ENCODE measurements at places on chromosomes 1 and 21.

GRCh38 chr1:71994646-71995045, 287.7 kb downstream of the NEGR1 start:
- no peak for DNase-seq

DNA sequence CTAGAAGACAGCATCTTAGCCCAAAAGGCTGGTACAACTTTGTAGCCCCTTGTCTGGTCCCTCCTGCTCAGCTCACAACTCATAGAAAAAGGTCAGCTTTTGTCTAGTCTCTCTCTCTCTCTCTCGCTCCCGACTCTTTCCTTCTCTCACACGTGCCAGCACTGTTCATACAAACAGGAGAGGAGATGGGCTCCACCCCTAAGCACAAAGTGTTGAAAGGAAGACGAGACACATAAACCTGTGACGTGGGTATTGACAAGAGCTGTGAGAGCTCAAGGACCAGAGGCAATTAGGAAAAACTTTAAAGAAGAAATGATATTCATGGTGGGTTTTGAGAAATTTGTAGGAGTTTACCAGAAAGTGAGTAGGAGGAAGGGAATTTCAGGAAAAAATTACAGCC, 23.6 kb upstream of the KCNC4 start:
- no peak for DNase-seq

DNA sequence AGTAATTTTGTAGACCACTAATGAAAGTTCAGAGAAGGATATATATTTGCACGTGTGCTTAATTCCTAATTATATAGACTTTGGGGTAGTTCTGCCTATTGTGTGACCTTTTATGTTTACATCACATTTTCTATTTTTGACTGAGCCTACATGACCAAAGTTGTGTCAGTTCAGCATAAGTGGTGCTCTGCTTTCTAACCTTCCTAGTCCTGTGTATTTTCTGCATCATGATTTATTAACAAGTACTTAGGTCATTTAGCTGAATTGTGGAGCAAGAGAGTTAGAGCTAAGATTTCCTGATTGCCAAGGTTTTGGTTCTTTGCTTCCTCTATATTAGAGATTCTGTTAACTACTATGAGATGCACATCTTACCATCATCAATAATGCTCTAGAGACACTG, 176.0 kb downstream of the C1orf21 start:
- DNase-seq: no peak

DNA sequence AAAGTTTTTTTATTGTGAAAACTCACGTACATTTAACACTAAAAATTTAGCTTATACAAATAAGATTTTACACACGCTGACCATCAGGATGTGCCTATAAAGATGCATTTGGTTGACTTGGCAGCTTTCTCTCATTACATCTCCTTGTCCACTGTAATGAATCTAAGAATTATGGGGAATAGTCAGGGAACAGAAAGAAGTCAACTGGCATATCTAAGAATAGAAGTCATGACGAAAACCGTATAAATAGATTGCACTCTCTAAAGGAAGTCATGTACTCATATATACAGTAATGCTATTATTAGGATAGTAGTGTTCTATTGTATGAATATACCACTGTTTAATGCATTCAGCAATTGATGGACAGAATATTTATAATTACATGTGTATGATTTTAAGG, 575.8 kb upstream of the B3GALT2 start:
- no peak for DNase-seq

DNA sequence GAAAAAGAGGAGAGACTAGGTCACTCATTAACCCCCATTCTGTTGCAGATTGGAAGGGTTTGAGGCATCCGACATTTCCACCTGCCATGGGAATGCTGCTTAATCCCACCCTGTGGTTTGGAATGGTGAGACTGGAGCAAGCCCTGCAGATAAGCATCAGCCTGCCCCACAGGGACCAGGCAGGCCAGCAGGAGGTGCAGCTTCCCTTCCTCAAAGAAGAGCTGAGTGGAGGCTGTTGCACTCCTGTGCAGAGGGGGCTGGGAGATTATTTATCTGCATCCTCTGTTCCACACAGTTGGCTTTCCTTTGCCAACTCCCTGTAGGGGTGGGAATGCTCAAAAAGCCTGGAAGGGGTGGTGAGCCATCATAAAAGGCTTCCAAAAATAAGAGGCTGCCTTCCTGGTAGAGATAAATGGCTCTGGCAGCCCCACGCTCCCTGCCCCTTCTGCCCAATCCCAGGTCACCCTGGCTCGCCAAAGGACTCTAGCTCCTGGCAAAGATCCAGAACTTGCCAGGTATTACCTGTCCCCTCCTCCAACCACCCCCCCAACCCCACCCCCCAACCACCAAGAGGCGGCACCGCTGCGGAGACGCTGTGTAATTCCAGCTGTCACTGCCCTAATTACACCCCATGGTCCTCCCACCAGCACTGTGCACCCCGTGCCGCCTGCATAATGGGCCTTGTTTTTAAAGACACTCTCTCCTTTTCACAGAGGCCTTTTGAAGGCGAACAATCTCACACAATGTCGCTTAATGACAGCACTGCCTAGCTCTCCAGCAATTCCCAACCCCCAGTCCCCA, 83.0 kb upstream of the ZC3H12A start:
- DNase-seq: no peak

DNA sequence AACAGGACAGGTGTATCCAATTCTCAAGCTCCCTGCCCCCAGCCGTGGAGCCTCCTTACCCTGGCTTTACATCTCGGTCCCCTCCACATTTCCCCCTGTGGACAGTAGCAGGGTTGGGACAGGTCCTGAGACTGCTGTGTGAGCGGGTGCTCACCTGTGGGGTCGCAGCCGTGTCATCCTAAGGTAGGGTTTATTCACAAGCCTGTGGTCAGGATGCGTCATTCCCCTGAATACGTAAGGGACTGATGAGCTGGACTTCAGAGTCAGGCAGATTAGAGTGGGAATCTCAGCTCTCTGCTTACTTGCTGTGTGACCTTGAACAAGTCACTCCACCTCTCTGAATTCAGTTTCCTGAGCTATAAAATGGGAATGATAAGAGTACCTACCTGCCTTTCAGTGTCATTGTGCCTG, 17.7 kb downstream of the ZNF362 start:
- DNase-seq: no peak

DNA sequence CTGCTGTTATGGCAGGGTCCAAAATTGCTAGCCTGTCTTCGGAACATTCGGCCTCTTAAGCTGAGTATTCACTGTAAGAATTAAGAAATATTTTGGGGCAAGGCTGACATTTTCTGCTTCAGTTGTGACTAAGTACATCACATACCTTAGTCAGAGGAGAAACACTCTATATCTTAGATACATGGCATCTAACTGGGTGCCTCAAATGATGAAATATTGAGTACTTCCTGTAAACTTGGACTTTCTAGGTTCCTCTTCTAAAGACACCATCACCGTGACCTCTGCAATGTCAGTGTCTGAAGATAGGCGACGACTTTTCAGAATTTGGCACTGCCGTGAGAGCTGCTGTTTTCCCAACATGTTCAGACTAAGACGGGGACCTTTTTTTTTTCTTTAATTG, 65.6 kb downstream of the PCBP3 start:
- no peak for DNase-seq

GRCh38 chr1:15153184-15153841, at the start of gene TMEM51:
Gene TMEM51, plus strand, starts transcription at chr1:15153747. Its CDS starts 61,341 bp downstream, at chr1:15215088.
- DNase-seq: no peak

DNA sequence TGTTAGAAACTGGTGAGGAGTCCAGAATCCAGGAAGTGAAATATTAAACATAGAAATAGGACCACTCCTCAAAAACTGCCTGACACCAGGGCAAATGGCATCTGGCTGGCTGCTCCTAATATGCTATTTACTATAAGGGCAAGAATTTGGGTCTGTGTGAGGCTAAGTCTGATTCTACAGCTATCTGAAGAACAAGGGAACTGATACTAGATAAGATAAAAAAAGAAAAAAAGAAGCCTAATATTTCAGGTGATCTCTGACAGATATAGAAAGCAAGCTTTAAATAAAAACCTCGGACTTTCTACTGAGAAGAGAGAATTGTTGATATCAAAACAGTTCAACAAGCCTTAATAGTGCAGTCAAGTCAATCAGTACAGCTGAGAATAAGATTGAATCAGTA, 42.1 kb upstream of the VAV3 start:
- DNase-seq: no peak

GRCh38 chr1:199287206-199287605, 648.4 kb downstream of the PTPRC start:
- no peak for DNase-seq

GRCh38 chr1:12011998-12012397, 7.3 kb upstream of the MIIP start:
- DNase-seq: no peak

- no peak for DNase-seq
Observed at GRCh38 chr1:36735436-36735835, 252.7 kb upstream of the CSF3R start.

DNA sequence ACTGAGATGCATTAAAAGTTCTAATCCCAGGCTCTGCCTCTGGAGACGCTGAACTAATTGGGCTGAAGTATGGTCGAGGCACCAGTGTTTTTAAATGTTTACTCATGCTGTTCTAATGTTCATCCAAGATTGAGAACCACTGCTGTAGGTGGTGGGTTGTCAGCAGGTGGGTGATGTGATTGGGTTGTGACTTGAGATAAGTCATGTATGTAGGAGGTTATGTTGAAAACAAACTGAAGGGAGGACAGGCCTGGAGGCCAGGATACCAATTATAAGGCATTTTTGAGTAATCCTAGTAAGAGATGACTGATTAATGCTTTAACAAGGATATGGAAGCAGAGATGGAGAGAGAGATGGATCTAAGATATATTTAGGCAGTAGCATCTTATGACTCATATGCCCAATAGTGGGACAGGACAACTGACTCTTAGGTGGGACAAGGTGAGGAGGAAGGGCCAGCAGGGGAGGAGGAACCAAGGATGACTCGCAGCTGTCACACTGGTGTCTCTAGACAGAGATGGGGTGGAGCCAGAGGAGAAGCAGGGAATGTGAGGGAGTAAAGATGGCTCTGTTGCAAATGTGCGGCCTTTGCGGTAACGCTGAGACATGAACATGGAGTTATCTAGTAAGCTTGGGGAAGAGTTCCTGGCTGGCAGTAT, 29.3 kb downstream of the RAB4A start:
- no peak for DNase-seq

DNA sequence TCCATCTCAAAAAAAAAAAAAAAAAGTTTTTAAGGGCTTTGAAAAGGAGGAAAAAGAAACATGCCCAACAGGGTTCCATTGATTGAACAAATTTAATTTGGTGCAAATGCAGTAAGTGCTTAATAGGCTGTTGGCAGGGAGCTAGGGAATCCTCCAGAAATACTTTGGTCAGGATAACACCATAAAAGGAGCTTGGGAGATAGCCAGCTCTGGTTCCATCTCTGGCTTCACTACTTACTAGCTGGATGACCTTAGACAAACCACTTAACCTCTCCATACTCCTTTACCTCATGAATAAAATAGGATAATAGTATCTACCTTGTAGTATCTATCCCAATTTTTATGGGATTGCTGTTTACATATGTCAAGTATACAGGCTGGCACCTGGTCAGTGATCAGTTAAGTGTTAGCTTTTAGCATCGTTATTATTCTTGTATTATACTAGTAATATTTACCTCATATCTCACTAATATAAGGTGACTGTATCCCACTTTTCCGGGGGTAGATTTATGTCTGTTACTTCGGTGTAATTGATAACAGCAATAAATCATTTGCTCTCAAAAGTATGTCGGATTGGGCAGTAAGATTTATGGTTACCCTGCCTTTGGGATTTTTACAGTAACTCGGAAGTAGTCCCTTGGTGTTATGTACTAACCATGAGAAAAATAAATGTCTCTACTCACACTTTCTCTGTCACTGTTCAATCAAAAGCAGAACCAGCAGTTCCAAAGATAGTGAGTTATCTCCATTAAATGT, 36.4 kb downstream of the BTG3 start:
- no peak for DNase-seq

- no peak for DNase-seq
Observed at GRCh38 chr1:117312453-117313138, 54.7 kb upstream of the MAN1A2 start.

DNA sequence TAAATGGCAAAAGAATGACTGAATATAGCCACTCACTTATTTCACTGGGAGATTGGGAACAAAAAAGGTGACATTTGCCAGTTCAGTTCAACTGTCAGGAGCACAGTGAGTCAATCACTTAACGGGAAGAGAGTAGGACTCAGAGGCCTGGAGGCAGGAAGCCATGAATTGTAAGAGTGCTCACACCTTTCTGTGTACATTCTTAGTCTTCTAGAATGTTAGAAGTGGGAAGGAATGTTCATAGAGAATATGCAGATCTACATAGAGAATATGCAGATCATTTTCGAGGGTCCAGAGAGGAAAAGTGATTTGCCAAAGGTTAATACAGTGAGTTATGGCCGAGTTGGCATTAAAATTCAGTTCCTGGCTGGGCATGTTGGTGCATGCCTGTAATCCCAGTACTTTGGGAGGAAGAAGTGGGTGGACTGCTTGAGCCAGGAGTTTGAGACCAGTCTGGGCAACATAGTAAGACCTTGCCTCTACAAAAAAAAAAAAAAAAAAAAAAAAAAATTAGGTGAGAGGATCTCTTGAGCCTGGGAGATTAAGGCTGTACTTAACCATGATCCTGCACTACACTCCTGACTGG, 8.3 kb downstream of the IL20 start:
- DNase-seq: no peak

- no peak for DNase-seq
Observed at GRCh38 chr1:160542303-160542945, 19.4 kb upstream of the SLAMF6 start.

GRCh38 chr1:175171036-175171913, 21.3 kb downstream of the KIAA0040 start:
- DNase-seq: no peak

DNA sequence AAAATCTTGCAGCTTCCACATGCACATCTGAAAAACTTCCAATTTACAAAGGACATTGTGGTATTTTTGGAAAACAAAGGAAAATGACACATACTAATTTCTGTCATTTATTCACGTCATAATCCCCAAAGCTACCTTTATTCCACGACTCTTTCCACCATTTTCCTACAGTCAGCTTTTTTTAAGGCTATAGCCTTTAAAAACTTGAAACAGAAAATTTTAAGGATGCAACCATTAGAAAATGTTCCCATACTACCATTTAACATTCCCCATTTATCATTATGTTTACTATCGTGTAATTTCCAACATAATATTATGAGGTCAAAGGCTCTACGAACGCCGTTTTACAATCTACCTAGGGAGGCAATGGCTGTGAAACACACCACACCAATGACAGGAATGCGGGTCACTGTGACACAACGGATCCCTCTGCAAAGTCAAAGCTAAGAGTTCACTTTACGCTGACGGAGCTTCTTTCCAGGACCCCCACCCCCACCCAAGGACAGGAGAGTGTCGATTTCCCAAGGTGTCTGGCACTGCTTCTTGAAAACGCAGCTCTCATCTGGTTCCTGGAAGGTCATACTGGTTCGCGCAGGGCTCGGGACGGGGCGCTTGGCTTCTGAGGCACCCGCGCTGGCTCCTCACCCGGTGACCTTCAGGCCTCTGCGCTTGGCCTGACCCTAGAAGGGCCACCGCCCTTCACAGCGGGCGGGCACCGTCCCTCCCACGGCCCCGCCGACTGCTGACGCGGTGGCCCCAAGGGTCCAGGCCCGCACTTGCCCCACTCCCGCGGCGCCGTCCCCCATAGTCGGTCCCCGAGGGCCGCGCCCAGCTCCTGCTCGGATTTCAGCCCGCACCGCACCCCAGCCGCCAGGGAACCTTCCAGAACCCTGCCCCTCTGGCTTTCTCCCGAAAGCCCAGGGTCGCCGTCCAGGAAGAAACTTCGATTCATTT, 50.5 kb upstream of the ATF3 start:
- DNase-seq: no peak

GRCh38 chr1:72066431-72066830, 215.9 kb downstream of the NEGR1 start:
- DNase-seq: no peak

Data from activated naive CD4-positive, alpha-beta T cell (primary cell).